NCI-H748 treated with DMSO at 0.1 percent for 48 hours (cell line): ENCODE measurements at places on chromosomes 5 and 9.

- DNase-seq, result no peak
Measured at GRCh38 chr9:131253891-131254491, 22.3 kb downstream of the FAM78A start.

DNA sequence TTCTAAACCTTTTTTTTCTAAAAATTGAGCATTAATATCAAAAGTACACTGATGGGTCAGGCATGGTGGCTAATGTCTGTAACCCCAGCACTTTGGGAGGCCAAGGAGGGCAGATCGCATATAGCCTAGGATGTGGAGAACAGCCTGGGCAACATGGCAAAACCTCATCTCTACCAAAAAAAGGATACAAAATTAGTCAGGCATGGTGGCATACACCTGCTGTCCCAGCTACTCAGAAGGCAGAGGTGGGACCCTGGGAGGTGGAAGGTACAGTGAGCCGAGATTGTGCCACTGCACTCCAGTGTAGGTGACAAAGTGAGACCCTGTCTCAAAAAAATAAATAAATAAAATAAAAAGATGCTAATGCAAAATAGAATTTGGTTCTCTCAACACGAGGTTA lies 49.4 kb downstream of the RAPGEF1 start:
- no peak for DNase-seq

GRCh38 chr5:170251462-170251861 lies 18.7 kb downstream of the C5orf58 start:
- peak; percentile 66 for DNase-seq

DNA sequence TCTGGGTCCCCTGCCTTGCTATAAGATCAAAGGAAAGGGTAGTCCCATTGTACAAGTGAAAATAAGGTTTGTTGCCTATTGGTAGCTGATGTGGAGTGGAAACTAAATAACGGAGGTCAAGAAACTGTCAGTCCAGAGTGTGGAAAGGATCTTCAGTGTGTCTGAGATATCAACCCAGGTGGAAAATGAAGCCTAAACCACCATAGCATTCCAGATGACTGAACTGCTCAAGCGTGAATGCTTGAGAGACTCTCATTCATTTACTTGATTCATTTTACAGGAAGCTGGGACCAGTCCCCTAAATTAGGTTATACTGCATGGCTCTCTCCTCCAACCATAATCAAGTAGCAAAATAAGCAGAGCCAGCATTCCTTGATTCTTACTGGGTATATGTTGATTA lies 116.0 kb upstream of the SLC28A3 start:
- no peak for DNase-seq

DNA sequence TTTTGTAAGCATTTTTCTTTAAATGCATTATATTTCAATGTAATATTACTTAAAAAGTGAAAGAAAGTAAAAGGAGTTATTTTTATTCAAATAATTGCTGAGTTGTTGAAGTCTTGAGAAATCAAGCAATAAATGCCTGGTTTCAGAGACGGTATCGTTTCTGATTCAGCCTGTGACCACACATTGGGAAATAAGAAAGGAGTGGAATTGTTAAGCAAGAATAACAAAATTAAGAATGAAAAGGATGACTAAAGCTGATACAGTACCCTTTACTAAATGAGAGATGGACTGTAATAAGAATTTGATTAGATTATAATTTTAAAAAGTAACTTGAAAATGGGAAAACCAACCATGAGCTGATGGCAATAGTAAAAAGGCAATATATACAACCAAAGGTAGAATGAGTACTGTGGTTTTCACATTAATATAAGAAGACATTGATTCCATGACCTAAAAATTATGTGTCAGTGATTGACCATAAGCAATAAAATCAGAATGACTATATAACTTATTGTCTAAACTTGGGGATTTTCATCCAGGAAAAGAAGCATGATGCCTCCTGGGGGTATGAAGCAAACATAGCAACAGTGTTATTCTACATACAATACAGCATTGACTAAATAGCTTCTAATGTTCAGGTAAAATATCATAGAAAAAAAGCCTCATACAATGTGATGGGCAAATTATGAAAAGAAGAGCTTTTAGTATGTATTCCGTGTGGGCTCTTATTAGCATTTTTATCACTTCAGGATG lies 101.9 kb upstream of the PRDM9 start:
- no peak for DNase-seq

GRCh38 chr5:124236361-124237205 lies 509.9 kb downstream of the ZNF608 start:
- peak; percentile 63 for DNase-seq

DNA sequence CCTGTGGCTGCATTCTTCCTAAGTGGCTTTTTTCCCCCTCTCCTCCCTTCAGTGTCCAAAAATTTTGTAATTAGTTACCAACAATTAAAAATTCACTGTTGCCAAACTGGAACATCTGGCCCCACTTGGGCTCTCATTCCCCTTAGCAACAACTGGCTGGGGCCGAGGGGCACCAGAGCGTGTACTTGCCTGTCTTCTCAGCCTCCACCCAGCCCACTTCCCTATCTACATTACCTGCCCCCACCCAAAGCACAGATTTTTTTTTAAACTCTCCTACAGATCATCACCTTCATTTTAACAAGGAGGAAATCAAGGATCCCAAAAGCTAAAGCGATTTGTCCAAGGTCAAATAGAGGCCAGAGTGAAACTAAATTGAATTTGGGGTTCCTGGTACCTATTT lies 278.8 kb downstream of the EBF1 start:
- DNase-seq, result no peak

DNA sequence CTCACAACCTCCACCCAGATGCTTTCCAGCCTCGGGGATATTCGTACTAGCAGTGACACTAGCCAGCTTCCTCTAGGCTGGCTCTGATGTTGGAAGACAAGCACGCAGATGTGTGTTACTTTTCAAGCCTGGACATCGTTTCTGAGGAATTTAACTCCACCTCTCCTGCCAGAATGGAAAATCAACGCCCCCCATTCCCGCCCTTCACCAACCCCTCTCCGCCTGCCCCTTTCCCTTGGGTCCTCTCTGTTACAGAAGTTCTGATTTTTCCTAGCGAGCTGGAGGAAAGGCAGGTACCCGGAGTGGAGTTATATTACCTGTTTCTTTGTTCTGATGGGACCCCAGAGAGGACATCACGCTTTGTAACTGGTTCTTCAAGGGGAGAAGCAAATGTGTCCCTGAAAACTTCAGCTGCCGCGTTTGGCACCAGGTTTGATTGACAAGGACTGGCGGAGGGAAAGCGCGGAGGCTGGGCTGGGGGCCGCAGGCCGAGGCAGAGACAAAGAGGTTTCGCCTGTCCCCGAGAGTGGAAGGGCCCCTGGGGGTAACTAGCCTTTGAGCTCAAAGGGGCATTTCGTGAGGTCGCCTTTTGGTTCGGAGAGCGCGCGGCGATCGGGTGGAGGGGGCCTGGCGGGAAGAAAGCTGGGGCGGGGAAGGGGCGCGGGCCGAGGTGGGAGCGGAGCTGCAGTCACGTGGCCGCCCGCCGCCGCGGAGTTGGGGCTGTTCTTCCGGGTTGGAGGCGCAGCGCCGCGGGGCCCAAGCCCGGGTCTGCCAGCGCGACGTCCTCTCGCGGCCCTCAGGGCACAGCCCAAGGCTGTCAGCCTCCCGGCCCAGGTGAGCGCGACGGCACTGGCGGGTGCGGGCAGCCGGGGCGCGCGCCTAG lies at the start of gene NNT:
NNT (plus strand) TSS at position 720 of the 883 bp plus-strand sequence. CDS start 6,016 bp downstream, outside the sequence.
- peak; percentile 93 for DNase-seq
